Cerebellar cortex (tissue), 1 donor: ENCODE measurements at places on chromosomes 11 and 22.
A peak's percentile ranks its signal among the peaks of the same experiment; 100 is the strongest.

GRCh38 chr11:16775614-16776283 lies 37.3 kb downstream of the C11orf58 start:
- DNase-seq = no peak

DNA sequence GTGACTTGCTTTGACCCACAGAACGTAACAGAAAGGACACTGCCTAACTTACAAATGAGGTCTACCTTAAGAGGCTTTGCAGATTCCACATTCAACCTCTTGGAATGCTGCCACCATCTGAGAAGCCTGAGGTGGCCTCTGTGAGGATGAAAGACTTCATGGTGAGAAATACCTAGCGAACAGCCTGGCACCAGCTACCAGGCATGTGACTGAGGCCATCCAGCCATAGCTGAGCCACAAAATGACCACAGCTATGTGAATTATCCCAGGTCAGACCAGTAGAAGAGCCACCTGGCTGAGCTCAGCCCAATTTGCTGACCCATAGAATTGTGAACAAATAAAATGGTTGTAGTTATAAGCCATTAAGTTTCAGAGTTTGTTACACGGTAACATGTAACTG lies 37.5 kb downstream of the PPARA start:
- no peak for DNase-seq

GRCh38 chr22:31346255-31346732 lies at the start of gene PATZ1:
Gene PATZ1, minus strand, starts transcription at chr22:31346346. Its CDS starts 744 bp downstream, at chr22:31345602.
- peak; percentile 74 for DNase-seq

- DNase-seq = peak; percentile 77
Measured at GRCh38 chr22:39534591-39535356, 2.2 kb upstream of the RPS19BP1 start.

- no peak for DNase-seq
Measured at GRCh38 chr11:1568441-1568911, 3.6 kb downstream of the DUSP8 start.

DNA sequence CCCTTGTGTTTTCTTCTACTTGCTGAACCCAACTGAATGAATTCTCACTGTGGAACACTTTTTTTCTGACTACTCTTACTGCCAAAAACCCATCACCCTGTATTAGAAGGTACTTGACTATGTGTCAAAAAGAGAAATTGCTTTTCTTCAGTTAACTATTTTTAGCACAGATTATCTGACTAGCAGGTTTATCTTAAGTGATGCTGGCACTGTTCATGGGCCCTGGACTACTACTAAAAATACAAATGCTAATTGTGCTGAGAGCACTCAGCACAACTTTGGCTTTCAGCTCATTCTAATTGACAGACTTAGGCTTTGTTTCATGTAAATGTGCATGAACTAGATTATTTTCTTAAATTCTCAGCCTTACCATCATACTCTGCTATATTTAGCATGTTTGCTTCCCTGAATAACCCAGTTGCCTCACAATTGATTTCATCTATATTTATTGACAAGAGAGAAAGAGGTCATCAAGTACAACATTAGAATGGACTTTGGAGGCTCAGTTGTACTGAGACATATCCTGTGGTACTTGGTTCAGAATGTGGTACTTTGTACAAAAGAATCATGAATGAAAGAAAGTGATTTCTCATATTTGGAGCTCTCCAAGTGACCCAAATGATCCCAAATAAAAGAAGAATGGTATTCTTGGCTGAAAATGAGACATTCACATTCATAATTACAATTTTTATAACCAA lies 478.3 kb downstream of the KCNA4 start:
- DNase-seq = no peak
